SHP77 treated with DMSO at 0.1 percent for 48 hours (cell line): ENCODE measurements at places on chromosomes 6 and 20.

- DNase-seq, result no peak
Observed at GRCh38 chr6:133991096-133991593, 38.1 kb downstream of the TBPL1 start.

- DNase-seq, result no peak
Observed at GRCh38 chr20:9514461-9515213, at the start of gene LAMP5. LAMP5 (plus strand) TSS chr20:9514590; CDS start chr20:9514853, 263 bp downstream.

- DNase-seq, result peak; percentile 82
Observed at GRCh38 chr6:118876198-118876597, 17.8 kb upstream of the ASF1A start.

DNA sequence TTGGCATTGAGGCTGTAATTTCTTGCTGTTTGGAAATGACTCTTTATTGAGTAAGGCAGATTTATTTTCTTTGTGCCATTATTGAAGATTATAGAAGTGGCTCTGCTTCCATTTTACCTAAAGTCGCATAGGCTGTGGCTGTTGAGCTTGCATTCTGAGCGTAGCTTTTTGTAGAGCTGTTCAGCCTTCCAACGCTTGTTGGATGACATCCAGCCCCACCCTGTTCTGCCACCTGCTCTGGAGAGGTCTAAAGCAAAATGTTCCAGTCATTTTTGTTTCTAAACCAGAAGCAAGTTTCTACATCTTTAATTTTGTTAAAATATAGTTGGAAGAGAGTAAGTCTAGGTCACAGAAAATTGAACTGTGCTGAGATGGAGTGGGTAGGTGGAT, 24.4 kb downstream of the UST start:
- DNase-seq, result no peak

GRCh38 chr6:31791324-31792089, 4.0 kb downstream of the VARS1 start:
- DNase-seq, result no peak

DNA sequence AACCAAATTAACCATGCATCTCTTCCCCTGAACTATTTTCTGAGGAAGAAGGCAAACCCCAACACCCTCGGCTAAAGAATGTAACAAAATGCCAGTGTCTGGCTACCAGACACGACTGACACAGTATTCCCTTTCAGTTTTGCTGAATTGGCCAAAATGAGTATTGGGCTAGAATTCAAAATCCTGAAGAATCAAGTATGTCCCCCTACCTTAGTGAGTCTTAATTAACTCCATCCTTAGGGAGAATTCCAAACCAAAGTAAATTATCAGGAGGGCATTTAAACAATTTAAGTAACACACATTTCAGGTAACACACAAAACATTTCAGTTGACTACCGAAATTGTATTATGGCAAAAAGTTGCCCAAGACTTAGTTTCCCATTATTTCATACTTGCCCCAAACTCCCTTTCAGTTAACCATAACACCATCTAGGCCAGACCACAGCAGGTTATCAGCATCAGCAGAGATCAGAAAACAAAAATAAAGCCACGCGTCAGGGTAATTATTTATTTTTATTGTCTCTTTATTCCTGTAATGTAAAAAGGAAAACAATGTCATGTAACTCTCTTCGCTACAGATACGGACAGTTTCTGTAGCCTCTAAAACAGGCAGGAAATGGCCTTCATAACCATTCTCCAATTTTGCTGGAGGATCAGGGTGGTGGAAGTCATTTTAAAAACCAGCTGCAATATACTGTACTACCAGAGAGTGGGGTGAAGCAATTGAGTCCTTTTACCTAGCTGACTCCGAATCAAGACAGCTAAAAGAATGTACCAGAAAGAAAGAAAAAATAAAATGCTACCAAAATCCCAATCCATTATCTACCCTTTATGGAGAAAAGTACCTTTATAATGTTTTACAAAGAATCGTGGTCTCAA, 1.9 kb downstream of the SNX5 start:
- no peak for DNase-seq

GRCh38 chr6:161727083-161727833, 453.4 kb upstream of the AGPAT4 start:
- DNase-seq, result no peak

DNA sequence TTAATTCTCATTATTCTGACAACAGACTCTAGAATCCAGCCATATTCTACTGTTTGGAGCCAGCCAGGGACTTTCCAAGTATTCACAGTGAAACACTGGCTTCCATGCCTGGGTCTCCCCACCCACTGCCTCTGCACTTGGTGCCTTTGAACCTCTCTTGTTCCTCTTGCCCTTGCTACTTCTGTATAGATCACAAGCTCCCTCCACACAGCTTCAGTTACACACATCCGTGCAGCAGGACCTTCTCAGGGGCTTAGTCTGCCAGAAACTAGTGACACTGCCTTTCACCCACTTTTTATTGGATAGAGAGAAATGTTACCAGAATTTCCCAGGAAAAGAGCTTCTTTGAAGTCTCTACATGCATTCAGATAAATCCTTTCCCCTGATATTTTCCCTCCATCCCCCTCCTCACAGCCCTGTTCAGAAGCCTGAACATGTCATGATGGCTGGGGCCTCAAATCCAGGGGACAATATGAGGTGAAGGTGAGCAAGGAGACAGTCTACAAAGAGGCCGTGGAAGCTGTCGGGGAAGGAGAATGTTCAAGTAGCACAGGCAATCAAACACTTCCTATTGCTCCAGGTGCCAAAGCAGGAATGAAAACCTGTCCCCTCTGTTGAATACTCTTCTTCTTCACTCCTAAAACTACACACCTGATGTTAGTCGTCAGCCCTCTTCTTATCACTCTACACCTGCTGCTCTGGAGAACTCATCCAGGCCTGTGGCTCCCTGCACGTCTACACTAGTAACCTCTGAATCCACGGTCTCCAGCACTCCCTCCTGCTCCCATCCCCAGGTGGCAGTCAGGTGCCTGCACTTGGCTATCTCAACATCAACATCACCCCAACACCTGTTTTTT, 20.2 kb upstream of the HLA-DOA start:
- no peak for DNase-seq

DNA sequence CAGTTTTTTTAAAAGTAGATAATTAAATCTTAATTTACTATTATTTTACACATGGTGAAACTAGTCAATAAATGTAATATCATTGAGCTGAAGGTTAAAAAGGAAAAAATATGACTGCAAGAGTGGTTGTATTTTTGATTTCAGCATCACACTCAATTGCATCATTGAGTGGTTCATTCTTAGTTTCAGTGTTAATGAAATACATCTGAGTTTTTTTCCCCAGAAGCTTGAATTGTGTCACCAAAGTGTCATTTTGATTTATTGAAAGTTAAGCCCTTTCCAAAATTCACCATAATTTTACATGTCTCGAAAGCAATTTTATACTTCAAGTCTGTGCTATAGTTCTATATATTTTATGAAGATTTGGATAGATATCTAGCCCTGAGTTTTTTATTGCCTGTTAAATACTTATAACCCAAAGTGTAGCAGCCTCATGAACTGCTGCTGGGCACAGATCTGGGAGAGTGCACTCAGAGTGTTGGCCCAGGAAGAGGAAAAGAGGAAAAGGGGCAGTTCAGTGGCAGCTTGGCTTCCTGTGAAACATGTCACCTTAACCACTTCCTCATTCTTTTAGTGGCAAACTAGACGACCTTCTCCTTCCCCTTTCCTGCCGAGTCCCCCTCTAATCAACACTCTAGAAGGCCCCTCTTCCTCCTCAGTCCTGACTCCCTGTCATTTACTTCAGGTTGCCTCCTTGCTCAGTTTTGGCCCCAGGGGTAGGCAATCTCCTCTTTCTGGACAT, 140.7 kb downstream of the ESR1 start:
- DNase-seq, result no peak

- DNase-seq, result no peak
Observed at GRCh38 chr20:56809668-56810067, 180.6 kb downstream of the TFAP2C start.
